ENCODE measurements at places on chromosomes 16 and 17.

GRCh38 chr16:19071811-19072777, 4.7 kb downstream of the COQ7 start:
- DNase-seq, result no peak

GRCh38 chr17:43900183-43900857, 7.0 kb downstream of the MPP2 start:
- peak; percentile 85 for DNase-seq

DNA sequence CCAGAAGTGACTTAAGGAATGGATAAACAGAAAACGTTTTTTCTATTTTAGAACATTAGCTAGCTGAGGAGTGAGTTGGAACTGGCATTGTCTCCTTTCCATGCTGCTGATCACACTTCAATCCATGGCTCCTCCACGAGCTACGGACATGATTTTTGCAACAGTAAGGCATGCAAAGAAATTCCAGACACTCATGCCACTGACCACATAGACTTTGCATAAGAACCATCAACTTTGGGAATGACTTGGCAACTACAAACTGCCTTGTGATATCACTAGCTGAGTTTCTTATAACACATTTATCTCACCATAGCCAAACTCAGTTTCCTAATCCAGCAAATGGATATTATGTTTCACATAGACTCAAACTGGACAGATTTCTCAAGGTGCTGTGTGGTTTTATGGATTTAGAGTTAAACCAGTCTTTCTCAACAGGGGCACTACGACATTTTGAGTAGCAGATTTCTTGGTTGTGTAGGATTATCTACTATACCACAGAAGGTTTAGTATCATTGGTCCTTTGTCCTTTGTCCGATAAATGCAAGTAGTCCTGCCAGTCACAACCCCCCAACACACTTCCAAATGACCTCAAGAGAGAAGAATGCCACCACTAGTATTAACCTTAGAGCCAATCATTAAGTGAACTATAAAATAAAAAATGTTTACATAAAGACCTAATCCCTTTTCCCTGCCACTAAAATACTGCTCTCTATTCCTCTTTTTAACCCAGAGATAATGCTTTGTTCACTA, 48.3 kb upstream of the C17orf78 start:
- DNase-seq, result no peak

DNA sequence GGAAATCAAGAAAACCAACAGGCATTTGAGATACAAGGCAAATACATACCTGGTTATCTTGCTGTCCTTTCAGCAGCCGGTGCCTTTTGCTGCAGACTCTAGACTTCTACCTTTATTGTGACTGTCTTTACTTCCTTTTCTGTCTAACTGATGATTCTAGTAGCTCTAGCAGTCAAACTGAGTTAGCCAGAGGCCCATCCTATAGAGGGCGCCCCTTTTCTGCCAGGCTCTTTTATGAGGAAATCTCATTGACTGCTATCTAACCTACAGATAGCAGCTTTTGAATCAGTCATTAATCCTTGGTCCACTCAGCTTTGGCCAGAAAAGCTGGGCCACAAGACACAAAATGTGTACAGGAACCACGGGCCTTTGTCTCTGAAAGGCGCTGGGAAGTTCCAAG, 87.5 kb upstream of the WSB1 start:
- DNase-seq, result no peak

Measured in right kidney (tissue), 9 donors.